ENCODE measurements at places on chromosomes 12 and 14.

DNA sequence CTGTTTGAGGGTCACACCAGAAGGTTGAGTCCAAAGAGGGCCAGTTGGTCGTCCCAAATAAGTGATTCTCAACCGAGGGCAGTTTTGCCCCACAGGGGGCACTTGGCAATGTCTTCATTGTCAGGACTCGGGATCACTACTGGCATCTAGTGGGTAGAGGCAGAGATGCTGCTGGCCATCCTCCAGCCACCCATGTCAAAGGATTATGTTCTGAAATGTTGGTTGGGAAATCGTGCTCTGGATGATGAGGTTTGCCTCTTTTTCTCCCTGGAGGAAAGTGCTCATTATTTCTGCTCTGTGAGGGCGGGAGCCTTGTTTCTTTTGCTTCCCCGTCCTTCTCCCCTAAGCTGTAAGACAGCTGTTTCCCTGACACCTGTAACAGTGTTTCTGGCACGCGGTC is 3.6 kb downstream of the ZNF839 start:
- DNase-seq, result no peak

DNA sequence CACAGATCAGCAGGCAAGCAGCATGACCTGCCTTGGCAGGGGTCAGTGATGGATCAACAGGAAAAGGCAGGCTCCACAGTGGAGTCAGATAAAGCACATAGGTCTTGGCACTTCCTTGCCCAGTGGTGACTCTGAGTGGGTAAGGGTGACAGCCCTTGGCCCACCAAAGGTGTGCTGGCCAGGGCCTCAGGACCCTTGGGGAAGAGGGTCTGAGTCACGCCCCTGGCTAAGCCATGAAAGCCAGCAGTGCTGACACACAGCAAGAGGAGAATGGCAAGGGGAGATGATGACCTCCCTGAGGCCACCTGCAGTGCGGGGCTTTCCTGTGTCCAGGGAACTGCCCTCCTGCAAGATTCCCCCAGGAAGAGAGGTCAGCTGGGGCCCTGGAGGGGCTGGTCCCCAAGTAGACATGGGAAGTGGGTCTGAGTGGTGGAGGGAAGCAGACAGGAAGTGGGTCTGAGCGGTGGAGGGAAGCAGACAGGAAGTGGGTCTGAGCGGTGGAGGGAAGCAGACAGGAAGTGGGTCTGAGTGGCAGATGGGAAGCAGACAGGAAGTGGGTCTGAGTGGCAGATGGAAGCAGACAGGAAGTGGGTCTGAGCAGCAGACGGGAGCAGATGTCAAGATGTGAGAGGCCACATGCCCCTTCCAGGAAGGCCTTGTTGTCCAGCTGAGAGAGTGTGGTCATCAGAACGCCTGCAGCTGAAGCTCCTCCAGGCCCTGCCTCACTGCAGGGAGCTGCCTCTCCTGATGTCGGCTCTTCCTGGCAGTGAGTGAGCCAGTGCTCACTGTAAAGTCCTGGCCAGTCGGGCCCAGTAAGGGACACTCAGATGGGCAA is 34.8 kb downstream of the DIO3 start:
- peak; percentile 42 for DNase-seq

DNA sequence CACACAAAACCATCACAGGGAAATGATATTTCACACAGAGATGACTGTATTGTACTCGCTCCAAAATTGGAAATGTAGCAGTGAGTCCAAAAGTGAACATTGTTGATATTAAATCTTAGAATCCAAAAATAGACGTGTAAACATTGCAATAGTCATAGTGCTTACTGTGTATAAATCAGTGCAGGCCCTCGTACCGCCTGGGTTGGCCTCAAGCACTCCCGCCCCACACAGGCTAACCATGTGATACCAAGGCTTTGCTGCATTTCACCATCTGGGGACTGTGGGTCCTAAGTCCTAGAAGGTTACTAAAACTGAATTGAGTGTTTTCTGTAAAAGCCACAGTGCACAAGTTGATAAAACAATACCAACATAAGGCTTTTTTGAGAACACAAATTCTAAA is 107.3 kb downstream of the PPP2R5E start:
- DNase-seq, result no peak

DNA sequence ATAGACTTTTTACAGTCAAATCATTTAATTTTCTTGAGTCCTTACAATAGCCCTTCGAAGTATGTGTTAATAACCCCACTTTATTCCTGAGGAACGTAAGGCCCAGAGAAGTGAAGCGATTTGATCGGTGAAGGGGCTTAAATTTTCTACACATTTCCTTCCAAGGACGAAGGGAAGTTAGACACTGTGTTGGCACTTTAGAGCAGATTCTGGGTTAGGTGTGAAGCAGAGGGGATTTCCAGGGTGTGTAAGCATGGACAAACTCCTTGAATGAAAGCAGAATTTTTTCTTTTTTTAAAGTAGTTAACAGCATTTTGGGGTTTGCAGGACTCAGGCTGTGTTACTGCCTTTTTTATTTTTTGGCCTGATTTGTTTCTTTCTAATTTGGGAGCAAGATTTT is 38.9 kb downstream of the PRORP start:
- no peak for DNase-seq

DNA sequence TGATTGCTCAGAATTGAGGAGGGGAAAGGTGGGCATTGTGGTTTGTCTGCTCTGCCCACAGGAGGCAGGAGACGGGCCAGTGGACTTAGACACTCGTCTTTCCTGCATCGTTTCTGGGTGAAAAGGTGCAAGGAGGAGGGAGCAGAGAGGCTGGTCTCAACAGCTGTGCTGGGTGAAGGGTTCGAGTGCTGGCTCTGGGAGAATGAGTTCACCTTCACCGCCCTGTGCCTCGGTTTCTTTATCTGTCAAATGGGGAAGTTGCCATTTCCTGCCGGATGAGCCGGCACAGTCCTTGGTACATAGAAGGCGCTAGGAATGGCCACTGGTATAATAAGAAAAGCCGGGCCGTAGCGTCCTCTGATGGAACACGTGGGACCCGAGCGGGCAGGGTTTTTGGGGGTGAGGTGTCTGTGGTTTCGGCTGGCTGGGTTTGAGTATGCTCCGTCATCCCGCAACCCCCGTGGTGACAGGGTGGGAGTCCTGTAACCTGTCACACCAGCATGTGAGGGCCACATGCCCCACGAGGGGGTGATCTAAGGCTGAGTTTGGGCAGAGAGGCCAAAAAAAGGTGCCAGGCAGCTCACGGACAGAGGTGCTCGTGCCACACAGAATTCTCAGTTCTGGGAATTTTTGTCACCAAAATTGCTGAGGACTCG is 7.3 kb downstream of the BCL7A start:
- DNase-seq, result peak; percentile 32

DNA sequence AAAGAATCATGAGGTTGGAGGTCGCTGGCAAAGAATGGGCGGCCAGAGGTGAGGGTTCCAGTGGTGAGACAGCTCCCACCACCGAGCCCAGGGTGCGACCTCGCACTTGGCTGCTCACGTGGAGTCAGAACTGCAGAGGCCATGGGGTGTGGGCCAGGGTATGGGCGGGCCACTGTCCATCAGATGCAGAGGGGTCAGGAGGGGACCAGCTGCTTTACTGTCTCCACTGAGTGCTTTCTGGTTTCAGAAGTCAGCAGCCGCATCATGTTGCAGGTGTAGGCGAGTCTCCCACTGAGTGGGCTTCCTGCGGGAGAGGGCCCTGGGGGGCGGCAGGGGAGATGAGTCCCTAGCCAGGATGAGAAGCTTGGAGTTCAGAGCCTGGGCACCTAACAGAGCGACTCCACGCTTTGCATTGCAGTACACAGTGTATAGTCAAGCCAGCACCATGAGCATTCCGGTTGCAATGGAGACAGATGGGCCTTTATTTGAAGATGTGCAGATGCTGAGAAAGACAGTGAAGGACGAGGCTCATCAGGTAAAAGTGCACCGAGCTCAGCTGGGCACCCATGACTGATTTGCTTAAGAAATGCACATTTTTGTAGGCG is 46.9 kb upstream of the DYNC1H1 start:
- DNase-seq, result no peak

GRCh38 chr12:29883525-29883924 is 99.8 kb upstream of the TMTC1 start:
- no peak for DNase-seq

All from central memory CD8-positive, alpha-beta T cell (primary cell).